ENCODE measurements at places on chromosomes 4 and X.

- DNase-seq = peak; percentile 31
Measured at GRCh38 chrX:42128587-42128986, 205.2 kb upstream of the CASK start.

DNA sequence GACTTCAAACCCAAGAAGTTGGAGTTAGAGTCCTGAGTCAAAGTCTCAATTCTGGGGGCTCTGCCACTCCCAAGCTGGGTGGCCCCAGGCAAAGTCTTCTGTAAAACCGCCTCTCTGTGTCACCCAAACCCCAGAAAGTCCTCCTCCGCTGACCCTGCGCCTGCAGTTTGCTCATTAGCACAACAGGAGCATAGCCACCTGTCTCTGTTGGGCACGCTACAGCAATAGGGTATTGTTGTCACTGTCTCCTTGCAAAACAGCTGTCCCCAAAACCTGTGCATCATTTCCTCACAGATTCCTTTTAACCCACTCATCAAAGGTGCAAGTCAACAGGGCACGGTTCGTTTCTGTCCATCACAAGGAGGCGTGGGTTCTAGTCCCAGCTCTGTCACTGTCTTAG lies 8.0 kb upstream of the DGAT2L6 start:
- no peak for DNase-seq

- DNase-seq = no peak
Measured at GRCh38 chrX:39063702-39064101, 262.4 kb downstream of the MID1IP1 start.

GRCh38 chr4:81903212-81903611 lies 431.5 kb upstream of the RASGEF1B start:
- DNase-seq = no peak

DNA sequence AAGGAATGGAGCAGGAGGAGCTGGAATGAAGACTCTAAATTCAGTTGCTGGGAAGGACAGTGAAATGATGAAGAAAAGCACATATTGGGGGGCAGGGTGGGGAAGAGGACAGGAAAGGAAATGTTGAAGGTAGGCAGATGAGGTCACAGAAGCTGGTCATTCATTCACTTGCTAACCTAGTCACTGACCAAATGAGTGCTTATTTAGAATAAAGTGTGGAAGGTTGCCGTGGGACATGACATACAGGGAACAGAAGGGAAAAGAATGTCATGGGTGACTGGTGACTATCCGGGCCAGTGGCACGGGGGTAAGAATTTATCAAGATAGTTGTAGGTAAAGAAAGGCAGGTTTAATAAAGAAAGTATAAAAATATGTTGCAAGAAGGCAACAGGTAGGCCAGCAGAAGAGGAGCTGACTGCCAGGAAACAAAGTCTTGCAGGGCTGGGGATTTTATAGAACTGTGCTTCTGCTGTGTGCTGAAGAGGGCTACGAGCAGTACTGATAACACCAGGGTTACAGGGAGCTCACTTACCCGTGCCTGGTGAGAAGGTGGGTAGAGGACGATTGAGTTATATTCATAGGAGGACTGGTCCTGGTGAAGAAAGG lies 31.9 kb upstream of the TLR3 start:
- DNase-seq = no peak
